ENCODE measurements at places on chromosomes 6 and 20.

DNA sequence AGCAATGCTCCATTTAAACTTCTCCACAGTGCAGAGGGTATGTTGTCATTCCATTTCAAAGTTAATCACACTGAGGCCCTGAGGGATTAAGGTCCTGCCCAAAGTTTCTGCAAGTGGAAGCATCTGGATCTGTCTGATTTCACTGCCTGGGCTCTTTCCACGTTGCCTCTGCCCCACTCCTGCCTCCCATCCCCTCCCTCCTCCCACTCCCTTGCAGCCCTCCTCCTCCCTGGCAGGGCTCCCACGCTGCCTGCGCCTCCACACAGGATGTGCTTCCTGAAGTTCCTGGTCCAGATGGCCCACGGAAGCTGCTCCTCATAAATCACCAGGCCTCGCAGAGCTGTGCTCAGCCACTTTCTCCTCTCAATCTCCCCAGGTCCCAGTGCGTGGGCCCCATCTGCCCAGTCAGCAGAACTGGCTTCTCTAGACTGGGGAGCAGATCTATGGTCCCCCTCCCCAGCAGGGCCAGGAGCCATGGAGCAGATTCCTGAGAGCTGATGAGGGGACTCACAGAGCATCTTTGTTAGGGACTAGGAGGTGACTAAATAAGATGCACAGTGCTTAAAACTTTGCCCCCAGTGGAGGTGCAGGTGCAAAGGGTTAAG, 65.4 kb upstream of the MAFB start:
- DNase-seq: no peak

DNA sequence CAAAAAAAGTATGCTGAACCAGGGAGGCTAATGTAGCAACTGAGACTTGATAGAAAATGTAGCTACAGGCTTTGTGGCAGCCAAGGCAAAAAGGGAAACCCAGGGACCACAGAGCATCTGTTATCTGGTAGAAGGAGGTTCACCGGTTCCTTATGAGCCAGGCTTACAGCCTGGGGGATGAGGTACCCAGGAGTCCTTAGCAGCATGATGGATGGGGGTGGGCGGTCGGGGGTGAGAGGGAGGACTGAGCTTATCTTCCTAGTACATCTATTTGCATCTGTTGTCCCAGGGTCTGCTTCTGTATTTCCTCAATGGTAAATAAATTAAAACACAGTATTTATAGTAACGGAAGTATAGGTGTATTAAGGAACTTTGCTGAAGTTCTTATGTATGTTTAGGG, 1.1 kb upstream of the GDAP1L1 start:
- no peak for DNase-seq

DNA sequence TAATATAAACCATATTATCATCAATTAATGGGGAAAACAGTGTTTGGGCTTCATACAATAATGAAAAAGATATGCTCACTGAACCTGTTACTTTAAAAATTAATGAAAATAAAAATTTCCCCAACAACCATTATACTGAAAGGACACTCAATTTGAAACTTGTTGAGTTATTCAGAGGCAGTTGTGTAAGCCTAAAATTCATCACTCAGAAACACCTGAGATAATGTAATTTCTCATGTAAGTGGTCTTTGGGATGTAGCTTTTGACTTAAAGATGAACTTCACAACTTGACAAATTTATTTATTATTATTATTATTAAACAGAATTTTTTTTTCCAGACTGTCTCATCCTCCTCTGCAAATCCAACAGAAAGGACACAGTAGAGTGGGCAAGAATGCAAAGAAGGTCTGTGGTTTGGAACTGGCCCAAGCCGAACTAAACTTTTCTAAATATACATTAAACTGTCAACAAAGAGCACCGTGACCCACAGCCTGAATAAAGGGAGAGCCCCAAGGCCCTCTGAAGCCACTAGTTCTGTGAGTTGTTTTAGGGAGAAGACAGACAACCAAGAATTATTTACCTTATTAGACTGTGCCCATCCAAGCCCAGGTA, 32.2 kb upstream of the HEY2 start:
- no peak for DNase-seq

GRCh38 chr6:41783106-41783780, 2.7 kb downstream of the PRICKLE4 start:
- no peak for DNase-seq

DNA sequence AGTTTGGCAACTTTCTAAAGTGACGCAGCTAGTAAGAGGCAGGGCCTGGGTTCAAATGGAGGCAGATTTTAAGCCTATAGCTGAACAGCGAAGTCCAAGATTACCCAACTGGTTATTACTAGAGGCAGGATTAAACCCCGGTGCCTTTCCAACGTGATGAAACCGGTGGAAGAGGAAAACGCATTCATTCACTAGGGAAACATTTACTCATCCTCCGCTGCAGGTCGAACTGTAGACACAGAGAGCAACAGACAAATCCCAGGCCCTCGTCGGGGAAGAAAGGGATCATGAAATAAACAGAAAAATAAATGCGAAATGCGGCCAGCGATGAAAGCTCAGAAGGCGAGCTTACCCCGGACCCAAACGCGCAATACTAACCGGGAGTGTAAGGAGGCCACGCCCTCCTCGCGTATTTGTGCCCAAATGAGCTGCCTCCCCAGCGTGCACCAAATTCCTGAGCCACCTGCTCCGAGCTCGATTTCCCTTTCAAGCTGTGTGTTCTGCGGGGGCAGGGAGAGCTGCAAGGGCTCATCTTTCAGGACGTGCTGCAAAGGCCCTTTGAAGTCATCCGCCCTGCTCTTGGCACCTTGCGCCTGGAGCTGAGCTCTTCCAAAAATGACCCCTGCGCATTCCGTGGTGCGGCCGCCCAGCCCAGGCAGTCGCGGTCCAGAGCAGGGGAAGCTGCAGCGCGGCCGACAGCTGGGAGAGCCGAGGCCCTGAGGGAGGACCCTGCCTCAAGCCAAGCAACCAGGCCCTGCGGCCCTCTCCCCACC, 46.9 kb downstream of the PDYN start:
- DNase-seq: peak; percentile 17

- DNase-seq: no peak
Measured at GRCh38 chr20:38674765-38675133, 49.5 kb upstream of the SLC32A1 start.

DNA sequence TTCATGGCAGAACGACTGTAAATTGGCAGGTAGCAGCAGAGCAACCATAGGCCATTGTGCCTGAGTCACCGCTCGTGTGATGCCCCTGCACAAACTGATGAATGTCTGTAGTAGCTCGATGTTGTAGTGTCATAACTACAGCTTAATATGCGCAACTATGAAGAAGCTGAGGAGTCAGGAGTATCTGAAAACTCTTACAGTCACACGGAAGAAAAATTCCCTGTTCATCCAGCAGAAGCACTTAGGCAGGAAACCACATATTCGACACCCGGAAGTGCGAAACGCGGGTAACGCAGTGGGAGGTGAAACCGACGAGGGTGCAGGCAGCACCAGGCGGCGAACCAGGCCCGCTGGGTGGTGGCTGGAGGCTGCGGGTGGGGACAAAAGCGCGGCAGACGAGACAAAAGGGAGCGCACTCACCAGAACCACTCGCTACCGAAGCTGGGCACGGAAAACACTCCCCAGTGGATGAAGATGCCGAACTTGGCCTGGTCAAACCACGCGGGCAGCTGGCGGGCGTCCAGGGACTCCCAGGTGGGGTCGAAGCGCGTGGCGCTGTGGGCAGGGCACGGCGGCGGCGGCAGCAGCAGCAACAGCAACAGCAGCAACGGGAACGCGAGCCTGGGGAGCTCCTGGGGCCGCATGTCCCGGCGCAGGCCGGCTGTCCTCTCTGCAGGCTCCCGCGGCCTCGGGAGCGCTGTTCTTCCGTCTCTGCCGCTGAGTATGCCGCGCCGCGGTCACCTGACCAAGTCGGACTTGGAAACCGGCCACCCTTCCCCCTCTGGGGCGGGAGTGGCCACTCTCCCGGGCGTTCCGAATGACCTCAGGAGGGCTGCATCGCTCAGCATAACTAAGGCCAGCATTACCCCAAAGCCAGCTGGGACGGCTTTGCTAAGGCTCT, at the start of gene FUCA2:
TSS of gene FUCA2 (minus strand) at position 730 of the 901 bp plus-strand sequence. CDS start at position 644, 86 bp downstream.
- DNase-seq: peak; percentile 70

GRCh38 chr20:32651537-32651936, 22.2 kb downstream of the C20orf203 start:
- no peak for DNase-seq

DNA sequence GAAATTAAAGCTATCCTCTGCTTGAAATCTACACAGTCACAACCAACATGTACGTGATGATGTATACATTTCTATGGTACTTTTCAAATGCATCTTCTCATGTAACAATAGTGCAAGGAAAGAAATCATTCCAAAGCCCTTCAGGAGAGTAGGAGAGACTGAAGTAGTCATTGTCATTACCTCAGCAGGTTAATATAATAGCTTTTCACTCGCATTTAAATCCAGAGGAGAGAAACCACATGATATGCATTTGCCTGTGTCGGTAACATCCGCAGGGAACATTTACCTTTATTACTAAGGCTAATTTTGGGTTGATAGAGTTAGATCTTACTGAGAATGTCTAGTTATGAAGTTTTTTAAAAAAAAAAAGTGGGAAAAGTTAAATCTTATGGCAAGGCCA, 186.6 kb upstream of the DTNBP1 start:
- DNase-seq: no peak

Measured in CD4-positive, alpha-beta T cell treated with Interleukin-1 beta for 1 hour (primary cell).